ENCODE measurements at places on chromosomes 7 and 10.

GRCh38 chr10:106440767-106441166 is 723.7 kb downstream of the SORCS1 start:
- no peak for DNase-seq

DNA sequence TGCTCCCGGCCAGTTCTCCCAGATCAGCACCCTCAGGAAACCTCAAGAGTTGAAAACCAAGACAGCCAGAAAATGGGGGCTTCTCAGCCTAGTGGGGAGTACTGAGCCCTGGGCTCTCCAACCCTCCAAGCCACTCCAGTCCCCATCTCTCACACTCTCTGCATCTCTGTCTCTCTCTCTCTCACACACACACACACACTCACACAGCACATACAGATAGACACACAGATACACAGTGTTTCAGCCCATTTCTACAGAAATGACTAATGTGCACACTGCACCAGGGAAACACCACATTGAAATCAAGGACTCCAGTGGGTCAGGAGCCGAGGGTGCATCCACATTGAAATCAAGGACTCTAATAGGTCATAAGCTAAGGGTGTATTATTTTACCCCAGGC is 107.5 kb downstream of the MKI67 start:
- no peak for DNase-seq

DNA sequence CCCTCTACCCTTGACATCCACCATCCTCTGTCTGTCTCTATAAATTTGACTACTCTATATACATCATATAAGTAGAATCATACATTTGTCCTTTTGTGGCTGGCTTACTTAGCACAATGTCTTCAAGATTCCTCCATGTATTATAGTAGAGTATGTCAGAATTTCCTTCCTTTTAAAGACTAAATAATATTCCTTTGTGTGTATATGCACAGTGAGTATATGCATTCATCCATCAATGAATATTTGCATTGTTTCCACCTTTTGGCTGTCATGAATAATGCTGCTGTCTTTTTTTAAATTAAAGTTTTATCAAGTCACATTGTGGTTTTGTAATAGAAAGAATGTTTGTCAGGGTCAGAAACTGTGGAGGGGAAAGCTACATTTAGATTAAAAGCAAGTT is 195.3 kb downstream of the ANK3 start:
- DNase-seq, result no peak

- DNase-seq, result no peak
These were observed 40.4 kb downstream of the INSIG1 start for GRCh38 chr7:155337946-155338631.

DNA sequence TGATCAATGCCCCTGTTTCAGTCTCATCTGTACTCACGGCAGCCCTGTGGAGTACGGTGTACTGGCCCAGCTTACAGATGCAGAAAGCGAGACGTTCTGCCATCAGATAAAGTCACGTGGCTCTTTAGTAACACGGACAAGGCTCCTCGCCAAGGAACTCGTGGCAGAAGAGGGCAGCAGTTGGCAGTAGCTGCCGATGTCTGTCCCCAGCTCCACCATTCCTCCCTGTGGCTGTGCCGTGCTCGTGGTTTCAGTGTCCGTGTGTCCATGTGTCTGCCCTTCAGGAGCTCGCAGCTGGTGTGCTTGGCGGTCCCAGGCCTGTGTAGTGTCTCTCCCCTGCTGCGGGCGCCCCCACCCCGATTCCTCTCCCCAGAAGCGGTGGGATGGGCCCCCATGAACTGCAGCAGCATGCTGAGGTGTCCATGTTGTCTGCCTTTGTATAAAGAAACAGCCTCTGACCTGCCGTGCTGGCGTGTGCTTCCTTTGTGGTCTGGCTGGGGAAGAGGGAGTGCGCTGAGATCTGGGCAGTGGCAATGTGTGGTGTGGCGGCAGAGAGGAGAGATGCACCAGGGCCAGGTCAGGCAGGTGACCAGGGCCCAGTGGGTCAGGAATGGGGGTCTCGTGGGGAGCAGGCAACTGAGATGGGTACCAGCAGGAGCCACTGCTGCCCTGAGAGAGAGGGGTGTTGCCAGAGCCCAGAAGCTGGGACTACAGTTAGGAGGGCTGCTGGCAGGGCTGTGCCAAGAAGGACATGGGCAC is 9.8 kb downstream of the RHBDD2 start:
- DNase-seq, result no peak

- DNase-seq, result no peak
These were observed 186.2 kb downstream of the MACC1 start for GRCh38 chr7:20030915-20031362.

Measured in NCI-H187 treated with DMSO at 0.1 percent for 48 hours (cell line).